Left ventricle myocardium inferior (tissue), 1 donor: ENCODE measurements at places on chromosomes 6 and 20. TPM values are rescaled to one million over a fixed set of nuclear protein-coding genes. Genes with fewer than 3 reads are reported as not detected.

- DNase-seq = no peak
Observed at GRCh38 chr20:43985608-43986316, 71.1 kb downstream of the TOX2 start.

DNA sequence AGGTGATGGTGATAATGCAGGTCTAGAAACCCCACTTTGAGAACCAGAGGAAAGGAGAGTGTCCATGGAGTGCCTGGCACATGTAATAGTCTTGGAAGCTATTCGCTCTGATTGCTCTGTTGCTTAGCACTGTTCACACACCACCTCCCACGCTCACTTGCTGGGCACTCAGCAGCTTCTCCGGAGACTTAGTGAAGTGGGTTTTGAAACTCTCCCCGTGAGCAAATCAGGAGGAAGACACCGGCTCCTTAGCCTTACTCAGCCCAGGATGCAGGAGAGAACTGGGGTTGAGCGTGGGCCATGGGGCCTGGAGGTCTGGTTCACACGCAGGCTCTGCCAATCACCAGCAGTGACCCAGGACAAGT lies 22.2 kb downstream of the BMP7 start:
- no peak for DNase-seq

DNA sequence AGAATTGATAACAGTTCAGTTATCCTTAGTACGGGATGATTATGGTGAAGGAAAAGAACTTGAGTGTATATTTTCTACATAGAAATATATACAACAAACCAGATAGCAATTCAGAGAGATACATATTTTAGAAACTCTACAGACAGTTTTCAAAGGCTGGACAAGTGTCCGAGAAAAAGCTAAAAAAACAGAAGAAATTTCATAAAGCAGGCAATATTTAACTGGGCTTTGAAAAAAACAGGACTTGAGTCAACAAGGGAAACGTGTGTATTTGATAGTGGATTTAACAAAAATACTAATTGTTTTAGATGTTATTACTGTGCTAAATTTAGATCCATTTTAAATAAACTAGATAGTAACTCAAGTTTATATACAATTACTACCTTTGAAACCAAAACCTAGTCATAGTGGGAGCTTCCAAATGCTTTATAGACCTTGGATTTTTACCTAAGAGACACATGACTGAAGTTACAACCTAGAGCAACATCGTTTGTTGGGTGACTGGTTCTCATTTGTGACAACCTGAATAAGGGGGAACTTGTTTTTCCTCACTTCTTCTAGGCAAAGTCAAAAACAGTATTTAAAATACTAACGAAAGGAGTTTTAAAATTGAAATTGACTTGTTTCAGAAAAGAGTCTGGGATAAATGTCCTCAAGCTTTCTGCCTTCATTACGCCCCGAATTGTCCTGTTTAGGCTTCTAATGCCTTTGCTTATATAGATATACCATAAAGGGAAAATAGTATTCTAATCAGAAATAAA lies 116.7 kb upstream of the PRSS16 start:
- no peak for DNase-seq

GRCh38 chr20:35011589-35012226 lies 56.0 kb downstream of the MYH7B start:
- DNase-seq = no peak

DNA sequence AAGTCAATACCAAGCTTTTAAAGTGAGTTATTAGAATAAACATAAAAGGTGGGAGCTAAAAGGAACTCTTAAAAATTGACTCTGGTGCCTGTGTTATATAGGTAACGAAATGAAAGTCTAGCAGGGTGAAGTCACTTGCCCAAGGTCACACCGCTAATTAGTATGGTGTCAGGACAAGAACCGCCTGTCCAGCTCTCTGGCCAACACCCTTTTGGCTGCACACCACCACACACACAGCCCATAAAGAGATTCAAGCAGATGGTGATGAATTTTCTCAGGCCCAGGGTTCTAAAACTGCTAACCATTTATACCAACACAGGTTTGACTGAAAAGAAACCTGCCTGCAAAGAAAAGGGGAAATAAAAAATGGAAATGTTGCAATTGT lies 20.2 kb downstream of the GFOD1 start:
- no peak for DNase-seq

DNA sequence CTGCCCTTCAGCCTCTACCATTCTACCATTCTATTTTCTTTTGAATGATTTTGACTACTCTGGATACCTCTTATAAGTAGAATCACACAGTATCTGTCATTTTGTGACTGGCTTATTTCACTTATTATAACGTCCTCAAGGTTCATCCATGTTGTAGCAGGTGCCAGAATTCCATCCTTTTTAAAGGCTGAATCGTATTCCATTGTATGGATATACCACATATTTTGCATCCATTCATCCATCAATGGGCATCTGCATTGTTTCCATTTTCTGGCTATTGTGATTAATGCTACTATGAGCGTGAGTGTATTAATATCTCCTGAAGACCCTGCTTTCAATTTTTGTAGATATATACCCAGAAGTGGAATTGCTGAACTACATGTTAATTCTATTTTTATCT lies 105.5 kb downstream of the SYNE1 start:
- DNase-seq = no peak

GRCh38 chr6:54856129-54856528 lies 9.6 kb downstream of the FAM83B start:
- no peak for DNase-seq

DNA sequence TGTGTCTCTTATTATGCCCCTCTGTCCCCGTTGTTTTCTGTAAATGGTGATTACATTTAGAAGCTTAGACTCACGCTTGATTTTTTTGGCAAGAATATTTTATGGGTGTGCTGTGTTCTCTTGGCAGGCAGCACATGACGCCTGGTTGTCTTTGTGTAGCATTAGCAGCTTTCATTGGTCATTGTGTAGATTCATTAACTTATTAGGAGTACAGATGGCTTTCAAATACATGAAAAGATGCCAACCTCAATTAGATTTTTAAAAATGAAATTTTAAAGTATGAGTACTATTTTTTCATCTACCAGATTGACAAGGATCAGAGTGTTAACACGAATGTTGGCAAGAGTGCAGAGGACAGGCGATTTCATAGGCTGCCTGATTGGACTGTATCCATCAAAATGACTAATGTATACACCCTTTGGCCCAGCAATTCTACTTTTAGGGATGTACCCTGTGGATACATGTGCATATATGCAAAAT lies 15.2 kb downstream of the COX4I2 start:
- DNase-seq = no peak

DNA sequence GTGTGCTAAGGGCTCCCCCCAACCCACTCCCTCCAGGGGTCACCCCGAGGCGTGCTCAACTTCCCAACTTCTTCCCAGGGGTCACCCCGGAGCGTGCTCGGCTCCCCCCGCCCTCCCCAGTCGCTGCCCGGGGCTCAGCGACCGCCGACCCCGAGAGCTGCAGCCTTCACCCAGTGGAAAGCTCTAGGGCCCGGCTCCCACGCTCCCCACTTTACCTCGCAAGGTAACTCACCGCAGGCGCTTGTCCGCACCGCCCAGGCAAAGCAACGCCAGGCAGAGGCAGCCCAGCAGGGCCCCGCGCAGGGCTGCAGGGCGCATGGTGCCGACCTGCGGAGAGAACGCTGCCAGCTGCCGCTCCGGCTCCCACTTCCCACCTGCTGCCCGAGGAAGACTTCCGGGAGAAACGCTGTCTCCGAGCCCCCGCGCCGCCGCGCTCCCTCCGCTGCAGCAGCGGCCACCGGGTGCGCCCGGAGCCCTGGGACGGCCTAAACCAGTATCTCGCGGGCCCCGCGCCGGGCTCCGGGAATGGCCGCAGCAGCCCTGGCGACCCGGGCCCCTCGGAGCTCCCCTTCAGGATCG lies 396 bp downstream of the RNASET2 start:
- no peak for DNase-seq

DNA sequence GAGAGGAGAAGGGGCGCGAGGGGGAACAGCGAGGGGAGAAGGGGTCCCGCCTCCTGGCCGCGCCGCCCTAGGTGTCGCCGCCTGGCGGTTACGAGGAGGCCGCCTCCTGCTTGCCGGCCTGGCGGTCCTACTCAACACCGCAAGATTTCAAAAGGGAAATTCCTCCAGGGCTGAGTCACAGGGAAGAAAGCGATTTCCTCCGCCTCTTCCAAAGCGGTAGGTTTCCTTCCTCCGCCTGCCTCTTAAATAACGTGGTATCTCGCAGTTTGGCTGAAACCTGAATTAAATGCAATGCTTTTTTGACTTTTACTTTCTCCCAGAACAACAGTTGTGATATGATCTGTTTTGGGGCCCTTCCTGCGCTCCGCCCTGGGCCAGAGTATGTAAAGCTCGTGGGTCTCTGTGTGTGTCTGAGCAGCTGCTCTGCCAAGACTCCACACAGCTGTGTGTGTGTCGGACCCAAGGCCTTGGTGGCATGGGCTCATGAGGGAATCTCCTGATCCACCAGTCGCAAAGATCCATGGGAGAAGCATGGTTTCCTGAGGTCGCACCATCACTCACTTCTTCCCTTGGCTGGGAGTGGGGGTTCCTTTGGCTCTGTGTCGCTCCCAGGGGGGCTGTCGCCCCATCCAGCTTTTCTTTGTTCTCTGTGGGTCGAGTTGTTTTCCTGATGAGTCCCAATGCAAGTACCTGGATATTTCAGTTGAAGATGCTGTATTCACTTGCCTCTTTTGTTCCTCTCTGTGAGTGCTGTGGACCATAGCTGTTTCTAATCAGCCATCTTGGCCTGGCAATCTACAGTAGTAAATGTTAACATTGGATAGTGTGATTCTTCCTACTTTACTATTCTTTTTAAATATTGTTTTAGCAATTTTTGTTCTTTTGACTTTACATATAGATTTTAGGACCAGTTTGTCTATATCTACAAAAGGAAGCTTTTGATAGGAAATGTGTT lies 31.6 kb upstream of the NOTCH4 start:
- DNase-seq = peak; percentile 60

DNA sequence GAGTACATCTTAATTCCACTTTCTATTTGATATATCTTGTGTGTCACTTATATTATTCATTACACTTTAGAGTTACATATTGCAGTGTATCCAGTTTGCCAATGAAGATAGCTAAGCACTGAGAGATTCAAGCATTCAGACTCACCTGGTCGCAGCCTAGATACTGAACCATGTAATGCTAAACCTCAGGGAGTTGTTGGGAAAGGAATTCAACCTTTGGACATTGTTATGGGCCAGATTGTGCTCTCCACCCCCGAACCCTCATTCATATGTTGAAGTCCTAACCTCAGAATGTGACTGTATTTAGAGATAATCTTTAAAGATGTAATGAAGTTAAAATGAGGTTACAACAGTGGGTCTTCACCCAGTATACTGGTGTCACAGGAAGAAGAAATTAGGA lies 13.8 kb upstream of the KIF16B start:
- DNase-seq = no peak

DNA sequence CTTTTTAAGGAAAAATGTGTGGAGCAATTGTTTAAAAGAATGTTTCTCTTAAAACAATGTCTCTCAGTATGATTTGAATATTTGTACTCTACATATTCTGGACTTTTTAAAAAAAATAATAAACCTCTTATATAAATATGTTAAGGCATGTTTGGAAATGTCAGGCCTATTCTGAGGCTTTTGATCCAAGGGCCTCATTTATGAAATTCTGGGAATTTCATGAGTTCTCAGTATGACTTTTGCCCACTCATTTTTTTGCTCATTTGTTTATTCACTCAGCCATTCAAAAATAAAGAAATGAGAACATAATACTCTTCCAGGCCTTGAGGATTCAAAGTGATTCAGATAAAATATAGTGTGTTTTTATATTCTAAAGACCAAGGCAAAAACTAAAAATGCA lies 60.4 kb downstream of the DOK5 start:
- no peak for DNase-seq

The MUC21 gene
- not detected for total RNA-seq

The PSORS1C1 gene
- 4.7 TPM for total RNA-seq

The ESR1 gene
- total RNA-seq = 1.6 TPM

The C6orf163 gene
- 1.6 TPM for total RNA-seq
